ENCODE measurements at places on chromosomes 11 and 22.

GRCh38 chr11:46920755-46921154, 2.4 kb upstream of the LRP4 start:
- no peak for DNase-seq

DNA sequence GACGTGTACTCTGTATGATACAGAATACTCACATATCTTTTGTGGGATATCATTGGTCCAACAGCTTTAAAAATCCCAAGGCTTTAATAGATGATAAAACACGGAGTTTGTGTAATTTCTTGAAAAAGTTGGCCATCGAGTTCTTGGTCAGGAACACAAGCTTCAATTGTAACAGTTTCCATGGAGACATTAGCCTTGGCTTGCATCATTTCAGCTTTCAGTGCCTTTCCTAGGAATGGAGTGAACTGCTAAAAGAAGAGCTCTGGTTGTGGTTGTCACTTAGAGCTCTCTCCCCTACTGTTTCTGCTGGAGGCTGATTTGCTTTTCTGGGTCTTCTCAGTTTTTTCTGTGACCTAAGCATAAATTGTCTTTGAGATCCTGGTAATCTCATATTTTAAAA, 14.2 kb downstream of the BMAL1 start:
- DNase-seq, result no peak

DNA sequence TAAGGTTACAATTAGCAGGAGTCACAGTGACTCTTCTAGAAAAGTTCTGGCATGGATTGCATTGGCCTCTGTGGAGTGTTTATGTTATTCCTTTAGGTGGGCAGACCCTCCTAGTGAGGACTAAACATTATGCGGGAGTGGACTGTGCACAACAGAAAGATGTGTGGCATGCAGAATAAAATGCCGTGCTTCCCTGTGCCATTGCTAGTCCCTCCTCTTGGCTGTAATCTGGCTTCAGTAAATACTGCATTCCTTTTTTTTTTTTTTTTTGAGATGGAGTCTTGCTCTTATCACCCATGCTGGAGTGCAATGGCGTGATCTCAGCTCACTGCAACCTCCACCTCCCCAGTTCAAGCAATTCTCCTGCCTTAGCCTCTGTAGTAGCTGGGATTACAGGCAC, 45.0 kb downstream of the SLC5A1 start:
- DNase-seq, result no peak

GRCh38 chr22:28021998-28022660, 103.1 kb upstream of the PITPNB start:
- DNase-seq, result no peak

DNA sequence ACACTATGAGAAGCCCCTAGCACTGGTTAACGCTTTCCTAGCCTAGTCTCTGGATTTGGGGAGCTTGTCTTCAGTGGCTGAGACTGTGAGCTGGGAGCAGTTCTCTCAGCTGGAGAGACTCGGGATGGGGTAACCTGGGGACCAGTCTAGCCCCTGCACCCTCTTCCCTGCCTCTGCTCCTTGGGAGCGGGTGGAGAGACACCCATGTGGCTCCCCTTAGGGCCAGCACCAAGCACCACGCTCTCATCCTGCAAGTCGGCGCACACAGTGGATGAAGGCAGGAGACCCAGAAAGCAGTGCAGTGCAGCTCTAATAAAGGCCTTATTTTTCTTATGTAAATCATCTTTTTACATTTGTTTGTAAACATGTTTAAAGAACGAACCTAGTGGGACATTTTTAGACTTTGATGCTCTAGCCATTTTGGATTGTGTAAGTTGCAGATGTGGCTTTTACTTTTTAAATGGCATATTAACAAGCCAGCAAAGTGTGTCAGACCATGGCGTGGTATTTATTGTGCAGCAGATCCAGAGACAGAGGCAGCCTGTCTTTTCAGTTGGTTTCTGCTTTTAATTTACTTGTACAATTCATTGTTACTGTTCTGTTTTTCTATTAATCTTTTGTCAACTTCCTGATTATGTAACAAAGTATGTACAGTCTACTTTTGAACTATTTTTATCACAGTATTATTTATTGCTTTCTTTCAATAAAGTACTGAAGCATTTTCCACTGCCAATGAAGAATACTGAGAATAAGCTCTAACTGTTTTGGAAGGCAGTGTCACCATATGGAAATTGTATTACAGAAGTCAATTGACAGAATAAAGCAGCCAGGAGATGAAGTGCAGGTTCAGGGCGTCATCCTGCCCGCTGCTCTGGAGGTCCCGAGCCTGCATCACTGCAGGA, 14.4 kb upstream of the CTTN start:
- no peak for DNase-seq

DNA sequence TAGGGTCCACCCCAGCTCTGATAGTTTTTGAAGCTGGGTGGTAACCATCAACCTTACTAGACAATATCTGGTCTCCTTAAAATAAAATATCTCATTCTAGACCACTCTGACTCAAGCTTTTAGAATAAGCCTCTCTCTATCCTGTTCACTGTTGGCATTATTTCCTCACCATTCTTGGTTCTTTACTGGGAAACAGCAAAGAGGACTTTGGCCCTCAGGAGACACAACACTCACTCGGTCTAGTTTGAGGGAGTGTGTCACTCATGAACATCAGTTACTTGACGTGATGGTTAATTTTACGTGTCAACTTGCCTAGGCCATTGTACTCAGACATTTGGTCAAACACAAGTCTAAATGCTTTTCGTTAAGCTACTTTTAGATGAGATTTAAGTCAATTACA, 110.6 kb downstream of the FAM76B start:
- no peak for DNase-seq

DNA sequence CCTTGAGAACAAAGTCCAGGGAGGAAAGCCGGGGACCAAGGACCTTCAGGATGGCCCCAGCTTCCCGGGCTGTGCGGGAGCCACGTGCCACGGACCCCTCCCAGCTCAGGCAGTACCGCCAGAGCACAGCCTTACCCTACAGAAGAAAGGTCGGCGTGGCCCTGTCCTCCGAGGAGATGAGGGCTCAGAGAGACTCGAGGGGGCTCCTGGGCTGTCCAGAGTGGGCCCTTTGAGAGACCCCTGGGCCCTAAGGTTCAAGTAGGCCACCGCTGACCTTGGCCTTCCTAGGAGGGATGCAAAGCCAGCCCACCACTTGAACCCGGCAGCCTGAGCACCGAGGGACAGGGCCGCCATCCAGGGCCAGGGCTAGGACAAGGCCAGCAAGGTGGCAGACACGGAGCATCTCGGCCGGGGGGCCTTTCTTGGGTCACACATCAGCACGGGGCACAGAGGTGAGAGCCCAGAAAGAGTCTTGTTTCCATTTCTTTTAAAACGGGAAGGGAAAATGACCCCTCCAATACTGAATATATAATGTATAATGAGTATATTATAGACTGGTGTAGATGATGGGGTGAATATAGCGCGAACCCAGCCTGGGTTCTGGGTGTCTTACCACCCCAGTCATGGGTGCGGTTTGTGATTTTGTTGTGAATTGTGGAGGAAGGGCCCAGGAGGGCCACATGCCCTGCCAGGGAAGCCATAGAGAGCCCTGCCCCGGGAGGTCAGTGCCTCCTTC, 34.4 kb upstream of the PPARA start:
- DNase-seq, result no peak

DNA sequence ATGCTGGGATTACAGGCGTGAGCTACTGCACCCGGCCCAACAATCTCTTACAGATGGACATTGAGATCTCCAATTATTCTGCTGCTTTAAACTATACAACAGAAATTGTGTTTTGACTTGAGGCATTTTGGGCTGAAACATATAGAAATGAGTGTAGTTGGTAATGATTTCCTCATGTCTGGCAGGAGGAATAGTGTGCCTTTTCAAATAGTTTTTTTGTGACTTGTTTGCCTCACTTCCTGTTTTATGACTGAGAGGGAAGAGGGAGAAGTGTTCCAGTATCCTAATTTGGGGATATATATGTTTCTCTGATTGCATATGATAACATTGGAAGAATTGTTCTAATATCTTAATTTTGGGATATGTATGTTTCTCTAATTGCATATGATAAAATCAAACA, 40.2 kb downstream of the EP300 start:
- DNase-seq, result no peak

GRCh38 chr22:17875156-17875555, 100.9 kb upstream of the BID start:
- DNase-seq, result no peak

GRCh38 chr11:60511393-60511792, 3.8 kb upstream of the MS4A13 start:
- DNase-seq, result no peak

- DNase-seq, result no peak
Measured at GRCh38 chr11:10317776-10318526, 13.1 kb downstream of the ADM start.

- no peak for DNase-seq
Measured at GRCh38 chr11:47675851-47676250, 33.5 kb upstream of the MTCH2 start.

DNA sequence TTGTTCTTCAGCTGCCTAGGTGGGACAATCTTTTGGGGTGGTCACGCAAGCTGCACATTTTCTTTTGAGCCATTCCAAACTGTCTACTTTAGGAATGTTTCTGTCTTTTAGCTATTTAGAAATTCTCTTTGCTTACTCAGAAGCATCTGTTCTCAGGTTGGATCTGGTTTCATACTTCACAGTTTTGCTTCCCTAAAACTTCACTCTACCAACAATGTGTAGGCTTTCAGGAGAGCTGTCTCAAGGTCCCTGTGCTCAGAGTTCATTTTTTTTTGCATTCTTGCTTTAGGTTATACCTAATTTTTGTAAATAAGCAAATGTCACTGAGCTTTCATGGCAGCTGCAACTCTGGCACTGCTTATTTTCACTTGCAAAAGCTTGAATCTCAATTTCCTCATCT, 36.7 kb downstream of the CCDC90B start:
- no peak for DNase-seq

DNA sequence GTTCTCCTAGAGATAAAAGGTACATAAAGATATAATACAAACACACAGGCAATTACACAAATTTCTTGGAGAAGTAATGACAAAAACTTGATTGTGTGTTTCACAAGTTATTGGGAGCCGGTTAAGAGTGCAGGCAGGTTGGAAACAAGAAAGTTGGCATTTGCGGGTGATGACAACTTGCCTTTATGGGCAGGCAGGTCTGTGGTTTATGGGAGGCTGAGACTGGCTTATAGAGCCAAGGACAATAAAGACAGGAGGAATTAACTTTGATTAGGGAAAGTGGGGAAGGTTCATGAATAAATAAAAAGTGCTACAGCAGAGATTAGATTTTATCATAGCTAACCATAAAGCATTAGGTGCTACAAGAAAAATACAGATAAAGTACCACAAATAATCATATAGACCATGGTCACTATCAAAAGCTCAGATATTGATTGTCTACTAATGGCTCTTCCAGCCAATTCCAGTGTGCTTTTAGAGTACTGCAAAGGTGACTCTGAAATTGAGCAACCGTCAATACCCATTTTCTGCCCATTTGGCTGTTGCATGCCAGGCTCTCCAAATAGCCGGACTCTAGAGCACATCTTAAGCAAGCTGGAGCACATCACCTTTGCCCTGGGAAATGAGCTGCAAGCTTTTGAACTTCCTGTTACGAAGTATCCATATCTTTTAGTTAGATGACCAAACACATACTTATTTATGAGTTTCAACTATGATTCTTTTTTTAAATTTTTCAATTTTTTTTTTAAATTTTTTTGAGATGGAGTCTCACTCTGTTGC, 33.9 kb upstream of the GAB2 start:
- DNase-seq, result no peak

DNA sequence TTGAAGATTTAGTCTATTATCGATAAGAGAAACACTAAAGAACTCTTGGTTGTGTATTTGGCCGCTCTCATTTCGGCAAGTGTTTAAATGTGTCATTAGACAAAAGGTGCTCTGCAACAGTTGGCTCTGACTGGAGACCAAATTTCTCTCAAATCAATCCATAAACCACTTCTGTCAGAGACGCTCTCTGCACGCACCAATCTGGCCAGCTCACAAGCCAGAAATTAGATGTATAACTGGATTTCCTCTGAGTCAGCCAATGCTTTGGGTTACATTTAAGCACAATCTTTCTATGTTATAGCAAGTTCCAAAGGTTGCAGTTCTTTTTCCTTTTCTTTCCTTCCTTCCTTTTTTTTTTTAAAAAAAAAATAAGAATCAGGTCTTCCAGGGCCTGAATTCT, 17.6 kb upstream of the PARVA start:
- no peak for DNase-seq

GRCh38 chr22:20092477-20092854, 12.4 kb downstream of the DGCR8 start:
- no peak for DNase-seq

DNA sequence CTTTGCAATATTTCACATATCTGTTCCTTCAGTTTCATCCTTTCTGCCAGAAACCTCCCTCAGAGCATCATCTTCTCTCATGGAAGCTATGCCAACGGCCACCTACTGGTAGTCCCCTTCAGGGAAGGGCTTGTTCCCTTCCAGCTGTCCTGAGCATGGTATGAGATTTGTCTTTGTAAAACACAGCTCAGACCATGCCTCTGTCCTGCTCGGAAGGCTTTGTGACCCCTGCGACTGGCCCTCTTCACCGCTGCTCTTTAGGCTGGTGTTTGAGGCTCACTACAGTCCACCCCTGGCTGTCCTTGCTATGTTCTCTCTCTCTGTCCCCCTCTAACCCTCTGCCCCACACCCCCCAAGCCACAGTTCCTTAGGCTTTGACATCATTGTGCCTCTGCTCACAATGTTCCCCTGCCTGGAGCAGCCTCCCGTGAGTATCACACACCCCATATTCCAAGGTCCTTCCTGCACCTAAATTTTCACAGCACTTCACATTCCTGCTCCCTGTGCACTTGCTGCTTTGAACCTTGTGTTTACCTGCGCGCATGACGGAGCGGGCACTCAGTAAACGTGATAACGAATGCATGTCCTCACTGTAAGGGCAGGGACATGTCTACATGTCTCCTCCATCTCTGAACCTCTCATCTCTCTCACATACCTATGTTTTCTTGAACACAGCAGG, 24.0 kb upstream of the ACER3 start:
- no peak for DNase-seq

GRCh38 chr22:48365386-48365785, 1462.3 kb downstream of the BRD1 start:
- DNase-seq, result no peak

DNA sequence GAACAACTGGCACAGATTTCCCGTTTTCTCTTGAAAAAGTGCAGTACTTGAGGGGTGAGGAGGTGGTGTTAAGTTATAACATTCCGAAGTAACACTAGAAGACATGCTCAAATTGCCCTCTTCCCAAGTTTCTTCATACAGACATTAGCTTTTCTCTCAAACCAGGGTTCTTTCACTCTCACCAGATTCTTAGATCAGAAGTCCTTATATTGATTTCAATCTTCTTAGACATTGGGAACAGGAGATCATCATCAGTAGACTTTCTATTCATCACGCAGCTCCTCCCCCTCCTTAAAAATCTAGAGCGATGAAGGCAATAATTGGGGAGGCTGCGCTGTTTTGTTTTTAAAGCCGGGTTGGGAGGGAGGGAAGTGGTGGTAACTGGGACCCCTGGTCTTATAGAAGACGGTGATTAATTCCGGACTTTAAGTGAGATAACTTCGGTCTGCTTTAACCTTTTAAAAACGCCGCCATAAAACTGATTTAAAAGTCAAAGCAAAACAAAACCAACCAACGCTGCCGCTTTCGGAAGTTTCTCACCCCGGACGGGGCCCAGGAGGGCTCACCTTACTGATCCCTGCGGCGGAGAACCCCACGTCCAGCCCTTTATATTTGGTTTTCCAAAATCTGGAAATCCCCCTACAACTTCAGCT, 665 bp downstream of the USP28 start:
- DNase-seq, result no peak

- no peak for DNase-seq
Measured at GRCh38 chr11:113833151-113833550, 42.2 kb downstream of the USP28 start.

All from activated T-helper 9 cell treated with anti-CD3 and anti-CD28 coated beads, Interleukin-2, amount 50 U/mL, for 16 hours (primary cell).